NCI-H82 (cell line): ENCODE measurements at places on chromosomes 3 and 15.

- no peak for DNase-seq
Observed at GRCh38 chr15:89140595-89140994, 52.3 kb downstream of the ABHD2 start.

DNA sequence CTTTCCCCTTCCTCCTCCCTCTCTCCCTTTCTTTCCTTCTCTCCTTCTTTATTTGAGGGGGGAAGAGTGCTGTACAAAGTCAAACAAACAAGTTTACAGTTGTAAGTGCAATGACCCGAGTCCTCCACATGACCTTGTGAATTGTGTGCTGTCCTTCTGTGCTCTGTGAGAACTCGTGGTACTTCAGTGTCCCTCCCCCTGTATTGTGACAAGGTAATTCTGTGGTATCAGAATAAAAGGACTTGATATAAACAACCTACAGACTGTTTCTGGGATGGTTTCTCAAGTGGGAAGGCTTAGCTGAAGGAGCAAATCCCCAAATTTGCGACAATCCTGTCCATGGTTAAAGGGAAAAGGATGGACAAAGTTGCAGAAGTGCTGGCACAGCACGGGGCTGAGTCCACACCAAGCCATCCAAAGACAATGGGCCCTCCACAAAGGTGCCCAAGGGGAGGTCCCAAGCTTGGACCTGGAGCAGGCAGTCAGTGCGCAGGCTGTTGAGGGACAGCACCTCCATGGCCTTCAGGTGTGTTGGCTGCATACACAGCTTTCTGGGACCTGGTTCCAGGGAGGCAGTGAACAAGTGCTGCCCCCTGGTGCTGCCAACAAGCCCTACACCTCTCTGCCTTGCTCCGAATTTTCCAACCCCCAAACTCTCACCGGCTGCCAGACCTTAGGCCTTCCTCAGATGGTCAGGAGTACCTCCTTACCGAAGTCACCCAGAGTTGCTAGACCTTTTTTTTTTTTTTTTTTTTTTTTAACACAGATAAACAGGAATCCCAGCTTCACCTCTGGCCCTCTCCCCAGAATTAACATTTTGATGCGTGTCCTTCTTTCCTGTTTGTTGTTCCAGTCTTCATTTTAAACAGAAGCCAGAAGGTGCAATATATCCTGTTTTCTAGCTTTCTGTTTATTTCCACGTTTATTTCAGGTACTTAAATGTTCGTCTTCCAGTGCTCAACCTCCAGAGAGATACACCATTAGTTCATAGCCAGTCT is 2.6 kb upstream of the APEH start:
- DNase-seq: no peak

DNA sequence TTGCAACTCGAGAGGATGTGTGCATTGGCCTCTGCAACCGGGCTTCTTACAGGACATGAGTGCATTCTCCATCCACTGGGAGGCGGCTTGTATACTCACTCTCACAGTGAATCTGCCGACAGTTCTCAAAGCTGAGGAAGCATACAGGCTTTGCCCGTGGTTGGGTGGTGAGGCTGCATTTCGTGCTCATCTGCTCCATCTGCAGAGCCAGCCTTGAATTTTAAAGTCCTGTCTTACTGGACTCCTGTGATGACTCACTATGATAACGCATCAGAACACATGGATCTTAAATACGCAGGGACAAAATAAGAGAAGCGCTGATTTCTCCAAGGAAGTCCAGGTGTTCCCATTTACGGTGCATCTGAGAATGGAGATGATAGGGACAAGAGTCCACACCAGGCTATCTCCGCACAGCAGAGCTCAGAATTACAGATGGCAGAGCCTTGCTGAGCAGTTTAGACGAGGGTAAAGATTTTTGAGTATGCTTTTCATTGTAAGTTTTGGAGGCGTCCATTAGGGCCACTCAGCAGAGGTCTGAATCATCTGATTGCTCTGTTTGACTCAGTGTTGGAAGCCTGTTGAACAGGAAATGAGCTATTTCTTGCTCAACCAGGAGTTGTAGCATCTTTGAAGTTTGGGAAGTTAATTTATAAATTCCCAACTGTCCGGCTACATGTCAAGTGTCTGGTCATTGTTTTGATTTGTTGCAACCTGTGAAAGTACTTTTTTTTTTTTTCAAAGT is 87.1 kb downstream of the GABRG3 start:
- DNase-seq: no peak

DNA sequence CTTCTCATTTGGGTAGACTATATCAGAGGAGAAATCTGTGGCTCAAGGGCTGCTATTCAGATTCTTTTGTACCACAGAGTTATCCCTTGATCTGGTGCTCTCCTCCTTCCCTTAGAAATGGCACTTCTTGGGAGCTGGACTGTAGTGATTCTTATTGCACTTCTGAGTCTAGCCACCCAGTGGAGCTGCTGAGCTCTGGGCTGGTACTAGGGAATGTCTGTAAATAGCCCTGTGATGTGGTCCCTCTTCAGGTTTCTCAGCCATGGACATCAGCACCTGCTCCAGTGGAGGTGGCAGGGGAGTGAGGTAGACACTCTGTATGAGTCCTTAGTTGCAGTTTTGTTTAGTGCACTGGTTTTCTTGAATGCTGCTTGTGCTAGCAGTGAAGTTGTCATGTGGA is 1292.6 kb downstream of the SI start:
- peak; percentile 52 for DNase-seq

GRCh38 chr3:158314426-158315357 is 204.8 kb downstream of the RSRC1 start:
- no peak for DNase-seq

- no peak for DNase-seq
Observed at GRCh38 chr3:127484601-127485388, 105.7 kb downstream of the TPRA1 start.

GRCh38 chr3:125684199-125684598 is 88.9 kb upstream of the OSBPL11 start:
- peak; percentile 50 for DNase-seq

DNA sequence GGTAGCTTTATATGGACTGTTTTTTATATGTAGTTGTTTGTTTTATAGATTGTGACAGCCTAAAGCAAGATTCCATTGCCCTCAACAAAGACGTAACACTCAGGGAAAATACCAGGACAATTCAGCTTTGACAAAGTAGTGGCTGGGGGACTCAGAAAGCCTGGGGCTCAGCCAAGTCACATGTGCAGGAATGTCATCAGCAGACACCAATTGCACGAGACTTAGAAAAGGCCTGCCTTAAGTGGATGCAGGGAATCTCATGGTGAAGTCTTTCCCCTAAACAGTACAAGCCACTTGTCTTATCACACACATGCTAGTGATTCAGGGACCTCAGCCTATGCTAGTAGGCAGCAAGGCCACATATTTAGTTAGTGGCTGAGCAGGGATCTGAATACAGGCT is 381.8 kb upstream of the THBS1 start:
- DNase-seq: no peak

DNA sequence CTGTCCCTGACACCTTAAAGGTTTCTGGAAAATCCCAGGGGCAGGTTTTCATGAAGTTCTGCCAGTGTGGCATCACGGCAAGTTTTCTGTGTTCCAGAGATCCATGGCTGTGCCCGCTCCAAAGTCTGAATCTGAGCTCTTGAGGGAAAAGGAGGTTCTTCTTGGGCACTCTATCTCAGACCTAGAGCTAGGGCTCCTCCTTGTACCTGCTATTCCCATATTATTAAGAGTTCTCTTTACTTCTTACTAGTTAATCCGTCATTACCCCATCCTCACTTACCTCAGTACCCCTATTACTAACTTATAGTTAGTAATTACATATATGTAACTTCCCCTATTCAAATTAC is 5.9 kb upstream of the TRA2B start:
- no peak for DNase-seq

DNA sequence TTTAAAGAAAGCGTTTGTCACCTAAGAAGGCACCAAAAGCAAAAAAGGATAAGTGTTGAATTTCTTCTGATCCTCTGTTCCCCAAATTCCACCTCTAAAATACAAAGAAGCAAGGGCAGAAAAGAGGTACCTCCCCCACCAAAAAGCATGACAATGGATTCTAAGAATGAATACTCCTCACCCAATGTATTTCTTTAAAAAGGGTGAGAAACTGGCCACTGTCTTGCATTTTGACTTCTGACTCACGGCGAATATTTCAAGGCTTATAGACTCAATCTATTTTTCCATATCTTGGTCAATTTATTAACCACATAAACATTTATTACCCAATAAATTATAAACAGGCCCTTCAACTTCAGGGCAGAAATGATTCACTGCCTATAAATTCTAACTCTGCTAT is 131.1 kb downstream of the NR1I2 start:
- DNase-seq: no peak

DNA sequence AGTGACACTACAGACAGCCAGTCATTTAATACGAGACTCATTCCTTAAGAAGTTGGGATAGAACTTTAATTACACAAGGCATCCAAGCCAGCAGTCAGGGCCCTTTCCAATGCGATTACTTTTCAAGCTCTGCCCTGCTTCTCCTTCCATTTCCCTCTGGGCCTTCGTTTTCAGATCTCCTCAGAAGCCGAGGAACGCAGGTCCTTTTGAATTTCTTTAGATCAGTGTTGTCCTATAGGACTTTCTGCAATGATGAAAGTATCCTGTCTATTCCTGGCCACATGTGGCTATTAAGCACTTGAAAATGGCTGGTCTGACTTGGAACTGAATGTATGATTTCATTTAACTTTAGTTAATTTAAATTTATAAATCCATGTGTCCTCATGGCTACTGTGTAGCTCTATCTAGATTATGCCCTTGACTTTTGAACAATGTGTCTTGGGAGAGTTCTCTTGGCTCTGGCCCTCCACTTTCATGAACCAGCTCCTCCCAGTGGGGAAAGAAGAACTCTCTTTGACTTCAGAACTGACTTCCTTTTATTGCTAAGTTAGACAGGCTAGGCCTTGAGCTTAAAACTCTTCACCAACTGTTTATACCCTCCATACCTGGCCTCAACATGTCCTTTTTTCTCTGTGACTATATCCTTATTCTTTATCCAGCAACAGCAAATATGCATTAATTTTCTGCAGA is 22.6 kb downstream of the TGFBR2 start:
- DNase-seq: no peak

- no peak for DNase-seq
Observed at GRCh38 chr3:119443179-119443578, 20.2 kb downstream of the TMEM39A start.

DNA sequence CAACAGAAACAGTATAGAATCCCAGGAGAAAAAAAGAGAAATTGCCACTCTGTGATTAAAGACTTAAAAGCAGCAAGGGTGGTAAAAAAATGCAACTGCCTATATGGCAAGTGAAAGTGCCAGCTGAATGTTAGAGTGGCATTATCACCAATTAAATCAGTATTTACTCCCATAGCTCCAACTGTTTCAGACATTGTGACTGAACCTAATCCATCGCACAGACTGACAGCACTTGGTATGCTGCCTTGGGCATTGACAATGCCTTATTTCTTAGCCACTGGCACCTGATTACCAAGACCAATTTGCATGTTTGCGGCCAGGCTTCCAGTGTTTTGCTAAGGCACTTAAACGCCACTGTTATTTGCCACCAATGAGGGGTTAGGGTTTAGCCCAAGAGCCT is 201.9 kb upstream of the NECTIN3 start:
- no peak for DNase-seq

GRCh38 chr3:190446573-190447279 is 3.0 kb downstream of the TMEM207 start:
- no peak for DNase-seq

DNA sequence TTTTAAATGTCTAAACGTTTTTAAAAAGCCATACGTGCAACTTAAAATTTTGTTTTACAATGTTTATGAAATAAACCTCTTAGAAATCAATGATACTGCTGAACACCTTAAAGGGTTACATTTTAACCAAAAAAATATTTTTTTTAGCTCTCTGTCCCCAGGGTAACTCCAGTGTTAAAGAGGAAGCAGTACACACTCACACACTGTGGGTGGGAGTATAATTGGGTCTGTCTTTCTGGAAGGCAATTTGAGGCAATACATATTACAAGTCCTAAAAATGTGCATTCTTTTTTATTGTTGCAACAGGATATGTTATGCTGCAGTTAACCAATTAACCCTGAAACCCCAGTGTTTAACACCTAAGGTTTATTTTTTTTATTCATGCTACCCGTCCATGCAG is 34.1 kb downstream of the WHAMM start:
- no peak for DNase-seq

DNA sequence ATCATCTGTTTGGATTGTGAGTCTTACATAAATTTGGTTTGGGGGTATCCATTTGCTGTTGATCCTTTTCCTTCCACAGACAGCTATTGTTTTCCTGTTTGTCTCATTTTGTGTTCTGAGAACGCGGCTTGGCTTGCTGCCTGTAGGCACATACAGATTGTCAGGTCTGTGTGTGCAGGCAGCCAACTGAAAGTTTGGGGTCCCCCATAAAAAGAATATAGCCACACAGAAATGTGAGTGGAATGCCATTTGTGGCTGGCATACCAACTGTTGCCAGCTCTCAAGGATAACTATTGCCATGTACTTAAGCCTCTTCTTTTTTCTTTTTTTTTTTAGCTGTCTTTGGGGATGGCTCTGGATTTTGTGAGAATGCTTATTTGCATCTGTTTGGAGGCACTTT is 1308.0 kb downstream of the ROBO1 start:
- no peak for DNase-seq

DNA sequence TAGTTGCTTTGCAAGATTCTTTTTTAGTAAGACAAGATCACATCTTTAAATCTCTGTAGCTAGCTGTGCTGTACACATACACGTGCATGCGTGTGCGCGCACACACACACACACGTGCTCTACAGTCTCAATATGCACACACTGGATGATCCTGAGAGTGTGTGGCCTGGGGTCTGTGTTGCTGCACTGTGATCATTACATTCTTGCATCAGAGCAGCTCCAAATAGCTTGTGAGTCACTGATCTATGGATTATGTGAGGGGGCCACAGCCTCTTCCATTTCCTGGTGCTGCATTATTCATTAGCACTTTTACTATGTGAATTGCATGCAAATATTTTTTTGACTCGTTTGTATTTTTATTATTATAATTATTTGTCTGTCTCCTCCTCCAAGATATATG is 34.6 kb downstream of the MCTP2 start:
- no peak for DNase-seq

- no peak for DNase-seq
Observed at GRCh38 chr15:90142216-90143165, 40.2 kb upstream of the IDH2 start.

DNA sequence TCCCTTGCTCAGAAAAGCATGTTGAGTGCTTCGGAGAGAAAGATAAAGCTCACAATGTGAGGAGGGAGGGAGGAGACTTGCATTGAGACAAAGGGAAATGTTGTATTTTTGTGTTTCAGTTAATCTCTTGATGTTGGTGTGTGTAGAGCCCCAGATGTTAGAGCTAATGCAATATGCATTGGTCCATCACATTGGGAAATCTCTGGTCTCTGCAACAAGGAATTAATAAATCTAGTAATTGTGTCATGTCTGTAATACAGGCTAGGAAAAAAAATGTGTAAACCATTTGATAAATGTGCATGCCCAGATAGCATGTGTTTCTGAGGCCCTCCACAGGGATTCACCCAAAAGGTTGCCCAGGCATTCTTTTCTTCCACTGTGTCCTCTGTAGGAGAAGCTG is 230.4 kb upstream of the KCNH8 start:
- no peak for DNase-seq

GRCh38 chr3:59793976-59794375 is 744.2 kb upstream of the CFAP20DC start:
- DNase-seq: no peak
